ENCODE measurements at places on chromosomes 7 and 10.

DNA sequence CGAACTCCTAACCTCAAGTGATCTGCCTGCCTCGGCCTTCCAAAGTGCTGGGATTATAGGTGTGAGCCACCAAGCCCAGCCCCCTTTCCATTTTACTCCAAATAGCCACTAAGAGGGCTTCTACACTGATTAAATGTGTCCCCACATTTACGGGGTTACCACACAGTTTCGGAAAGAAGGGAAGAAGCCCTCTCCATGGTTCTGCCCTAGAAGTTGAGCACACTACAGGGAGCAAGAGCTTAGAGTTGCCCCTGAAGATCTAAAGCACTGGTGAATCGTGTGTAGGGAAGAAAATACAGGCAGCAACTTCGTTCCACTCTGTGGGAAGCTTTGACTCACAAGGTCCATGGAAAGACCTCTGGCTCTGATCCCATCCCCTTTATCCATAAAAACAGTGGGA lies 133.0 kb upstream of the PRKCQ start:
- DNase-seq, result no peak

- DNase-seq, result no peak
Observed at GRCh38 chr10:21368728-21369425, 156.6 kb downstream of the SKIDA1 start.

DNA sequence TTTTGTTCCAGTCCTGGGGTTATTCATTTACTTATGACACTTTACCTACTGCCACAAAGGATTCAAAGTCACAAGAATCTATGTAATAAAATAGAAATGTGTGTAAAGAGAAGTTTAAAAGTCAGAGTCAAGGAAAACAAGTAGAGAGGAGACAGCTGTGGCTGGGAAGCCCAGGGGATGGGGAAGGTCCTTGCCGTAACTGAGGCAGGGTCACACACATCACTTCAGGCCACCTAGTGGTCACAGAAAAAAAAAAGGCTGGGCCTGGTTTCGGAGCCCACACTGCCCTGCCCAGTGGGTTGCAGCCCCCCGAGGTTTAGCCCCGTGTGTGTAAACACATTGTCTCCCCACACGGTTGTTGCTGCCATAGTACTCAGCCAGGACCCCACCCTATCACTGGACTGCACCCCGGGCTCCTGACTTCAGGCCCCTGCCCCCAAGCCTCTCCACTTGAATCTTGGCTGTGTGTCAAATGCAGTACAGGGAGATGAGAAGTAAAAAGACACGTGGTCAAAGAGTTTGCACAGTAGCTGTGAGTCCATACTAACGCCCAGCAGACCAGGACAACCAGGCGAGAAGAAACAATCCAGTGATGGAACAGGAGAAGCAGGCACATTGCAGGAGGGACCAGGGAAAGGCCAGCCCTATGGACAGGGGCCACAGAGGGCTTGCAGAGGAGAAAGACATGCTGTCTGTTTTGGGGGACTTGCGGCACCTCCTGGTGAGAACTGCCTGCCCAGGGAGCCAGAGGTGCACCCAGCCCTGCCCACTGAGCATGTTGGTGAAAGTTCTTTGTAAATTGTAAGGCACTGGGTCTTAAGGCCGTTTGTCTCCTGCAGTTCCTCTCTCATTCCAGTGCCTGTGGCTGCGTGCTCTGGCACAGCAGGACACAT lies 91.4 kb upstream of the MACROH2A2 start:
- no peak for DNase-seq

GRCh38 chr7:139639563-139639962 lies 116.1 kb downstream of the CLEC2L start:
- DNase-seq, result no peak

DNA sequence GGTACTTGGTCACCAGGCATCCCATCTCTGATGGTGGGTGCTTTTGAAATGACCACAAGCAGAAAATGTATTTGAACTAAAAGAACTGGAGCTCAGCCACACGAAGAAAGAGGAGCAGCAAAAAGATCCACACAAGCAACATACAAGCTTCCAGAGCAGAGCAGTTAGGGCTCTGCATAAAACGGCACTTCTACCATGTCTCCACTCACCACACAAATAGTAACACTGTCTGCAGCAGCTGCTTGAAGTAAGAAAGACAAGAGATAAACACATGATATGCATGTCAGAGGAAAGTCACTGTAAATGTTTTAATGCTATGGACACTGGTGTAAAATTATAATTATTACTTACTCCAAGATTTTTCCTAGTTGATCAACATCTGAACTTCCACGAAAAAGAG lies 32.5 kb upstream of the FAM133B start:
- DNase-seq, result no peak

All from AG08395 (cell line).